A549 treated with ZK216348 at 1 μM for 4 hours (cell line): ENCODE measurements at places on chromosomes 5 and 9. TPM values are rescaled to one million over a fixed set of nuclear protein-coding genes. Genes with fewer than 3 reads are reported as not detected.

Gene CXCL14
- 0.14 to 0.15 TPM (median 0.14 TPM) in 3 of 5 replicates, not detected in the others for total RNA-seq

Gene BOD1
- total RNA-seq, result 66.3 to 74.3 TPM (median 74.1 TPM) in 5 replicates

Gene RMND5B
- 18.6 to 33.5 TPM (median 32.3 TPM) in 5 replicates for total RNA-seq

Gene NOL6
- 51.0 to 69.0 TPM (median 65.3 TPM) in 5 replicates for total RNA-seq

Gene RMI1
- 8.1 to 14.7 TPM (median 11.7 TPM) in 5 replicates for total RNA-seq

Gene TGFBI
- total RNA-seq, result 1,493 to 2,078 TPM (median 1,745 TPM) in 5 replicates

Gene FGF1
- total RNA-seq, result 0.15 to 1.8 TPM (median 0.29 TPM) in 5 replicates

Gene PCDHGA7
- total RNA-seq, result 0.77 to 1.0 TPM (median 0.98 TPM) in 5 replicates

Gene ROPN1L
- 1.3 to 2.8 TPM (median 2.2 TPM) in 5 replicates for total RNA-seq

Gene PPP3R2
- not detected in 5 replicates for total RNA-seq

Gene ZDHHC11B
- total RNA-seq, result 1.1 to 1.8 TPM (median 1.5 TPM) in 5 replicates

Gene ARL14EPL
- total RNA-seq, result 0.18 to 0.33 TPM (median 0.18 TPM) in 3 of 5 replicates, not detected in the others

Gene ZDHHC12
- total RNA-seq, result 49.6 to 96.9 TPM (median 93.3 TPM) in 5 replicates

Gene OTULINL
- total RNA-seq, result 10.6 to 13.5 TPM (median 12.9 TPM) in 5 replicates

Gene DDX4
- not detected in 5 replicates for total RNA-seq

Gene SPINK13
- total RNA-seq, result not detected in 5 replicates

Gene TAF11L5
- total RNA-seq, result not detected in 5 replicates

Gene GRHPR
- total RNA-seq, result 115 to 178 TPM (median 165 TPM) in 5 replicates

Gene EIF4EBP3
- total RNA-seq, result 1.8 to 3.2 TPM (median 2.2 TPM) in 5 replicates

Gene KLF4
- total RNA-seq, result 19.6 to 24.4 TPM (median 20.6 TPM) in 5 replicates

Gene SLC34A3
- total RNA-seq, result 0.13 to 0.19 TPM in 2 of 5 replicates, not detected in the others

Gene PCDHGB2
- total RNA-seq, result 0.11 to 0.17 TPM (median 0.15 TPM) in 3 of 5 replicates, not detected in the others

Gene GRXCR2
- not detected in 5 replicates for total RNA-seq

Gene FBLL1
- 0.09 to 0.36 TPM in 2 of 5 replicates, not detected in the others for total RNA-seq

Gene PIK3R1
- total RNA-seq, result 5.0 to 9.7 TPM (median 6.4 TPM) in 5 replicates

Gene ZDHHC11
- total RNA-seq, result 11.9 to 21.0 TPM (median 19.8 TPM) in 5 replicates

Gene STING1
- 0.53 to 1.3 TPM (median 0.89 TPM) in 5 replicates for total RNA-seq

Gene SLC23A1
- 0.91 to 1.4 TPM (median 1.1 TPM) in 5 replicates for total RNA-seq

Gene PCDHA10
- 0.02 to 0.11 TPM in 2 of 5 replicates, not detected in the others for total RNA-seq

Gene PLEKHG4B
- 0.50 to 1.7 TPM (median 1.0 TPM) in 5 replicates for total RNA-seq

Gene PELO
- total RNA-seq, result 14.7 to 18.9 TPM (median 17.5 TPM) in 5 replicates

Gene LCN1
- total RNA-seq, result 0.53 TPM in 1 of 5 replicates, not detected in the others

Gene CAVIN4
- total RNA-seq, result 0.38 to 0.86 TPM (median 0.56 TPM) in 5 replicates

Gene NR2F1-AS1
- 2.9 to 4.6 TPM (median 4.1 TPM) in 5 replicates for total RNA-seq

Gene ADGRD2
- total RNA-seq, result not detected in 5 replicates

Gene SLC46A2
- not detected in 5 replicates for total RNA-seq

Gene FAM151B
- total RNA-seq, result 1.2 to 2.3 TPM (median 1.9 TPM) in 5 replicates

Gene TRIM52
- 5.0 to 7.7 TPM (median 7.0 TPM) in 5 replicates for total RNA-seq

Gene ADCY2
- not detected in 5 replicates for total RNA-seq

Gene C8G
- total RNA-seq, result 0.56 to 2.0 TPM (median 1.1 TPM) in 4 of 5 replicates, not detected in the other

Gene IFNA13
- not detected in 5 replicates for total RNA-seq

Gene GPR151
- total RNA-seq, result not detected in 5 replicates

Gene SLC36A3
- not detected in 5 replicates for total RNA-seq

Gene ESM1
- total RNA-seq, result not detected in 5 replicates

Gene EGFL7
- total RNA-seq, result 29.7 to 58.6 TPM (median 53.0 TPM) in 5 replicates

Gene C5orf46
- 0.29 TPM in 1 of 5 replicates, not detected in the others for total RNA-seq

Gene TYRP1
- total RNA-seq, result 0.14 TPM in 1 of 5 replicates, not detected in the others

Gene DND1
- 0.33 to 1.1 TPM (median 0.86 TPM) in 5 replicates for total RNA-seq

Gene PCDHA5
- 0.59 to 0.91 TPM (median 0.69 TPM) in 5 replicates for total RNA-seq

Gene SOHLH1
- not detected in 5 replicates for total RNA-seq

Gene SPINK6
- total RNA-seq, result 0.52 to 1.7 TPM (median 0.65 TPM) in 3 of 5 replicates, not detected in the others

Gene MARCOL
- total RNA-seq, result not detected in 5 replicates

Gene ABITRAM
- 20.0 to 26.4 TPM (median 20.2 TPM) in 5 replicates for total RNA-seq

Gene MARCHF6
- 42.8 to 84.2 TPM (median 71.6 TPM) in 5 replicates for total RNA-seq

Gene INSL4
- total RNA-seq, result 13.6 to 17.0 TPM (median 16.2 TPM) in 5 replicates

Gene SPATA31C2
- total RNA-seq, result not detected in 5 replicates

Gene ANGPTL2
- not detected in 5 replicates for total RNA-seq

Gene BTNL9
- total RNA-seq, result 0.53 to 1.5 TPM (median 0.99 TPM) in 5 replicates

Gene DAB2
- total RNA-seq, result 8.5 to 12.0 TPM (median 10.4 TPM) in 5 replicates
